T-cell (primary cell): ENCODE measurements at places on chromosomes 2 and 18. TPM values are rescaled to one million over a fixed set of nuclear protein-coding genes. Genes with fewer than 3 reads are reported as not detected.

DNA sequence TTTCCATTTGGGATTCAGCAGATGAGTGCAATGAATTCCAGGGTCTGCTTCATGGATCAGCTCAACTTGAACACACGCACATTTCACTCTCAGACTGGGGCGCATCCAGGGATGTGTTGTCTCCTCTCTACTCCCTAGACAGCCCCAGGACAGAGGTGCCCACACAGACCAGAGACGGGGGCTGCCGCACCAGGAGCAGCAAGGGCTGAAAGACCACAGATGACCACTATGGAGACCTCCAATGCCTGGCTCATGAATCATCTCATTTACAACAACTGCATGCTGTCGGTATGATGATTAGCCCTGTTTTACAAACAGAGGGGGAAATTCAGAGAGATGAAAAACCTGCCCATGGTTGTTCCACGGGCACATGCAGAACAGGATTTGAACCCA, 63.1 kb downstream of the CYP26B1 start:
- DNase-seq: no peak
- no peaks in the 10 kb centered on the region for H3K4me1 ChIP-seq
- no peaks in the 10 kb centered on the region for H3K36me3 ChIP-seq
- no peak overlapping the region for H3K27ac ChIP-seq
- H3K27me3 ChIP-seq: peaks cover 18% of the 10 kb centered on the region
- no peak overlapping the region for H3K4me3 ChIP-seq

DNA sequence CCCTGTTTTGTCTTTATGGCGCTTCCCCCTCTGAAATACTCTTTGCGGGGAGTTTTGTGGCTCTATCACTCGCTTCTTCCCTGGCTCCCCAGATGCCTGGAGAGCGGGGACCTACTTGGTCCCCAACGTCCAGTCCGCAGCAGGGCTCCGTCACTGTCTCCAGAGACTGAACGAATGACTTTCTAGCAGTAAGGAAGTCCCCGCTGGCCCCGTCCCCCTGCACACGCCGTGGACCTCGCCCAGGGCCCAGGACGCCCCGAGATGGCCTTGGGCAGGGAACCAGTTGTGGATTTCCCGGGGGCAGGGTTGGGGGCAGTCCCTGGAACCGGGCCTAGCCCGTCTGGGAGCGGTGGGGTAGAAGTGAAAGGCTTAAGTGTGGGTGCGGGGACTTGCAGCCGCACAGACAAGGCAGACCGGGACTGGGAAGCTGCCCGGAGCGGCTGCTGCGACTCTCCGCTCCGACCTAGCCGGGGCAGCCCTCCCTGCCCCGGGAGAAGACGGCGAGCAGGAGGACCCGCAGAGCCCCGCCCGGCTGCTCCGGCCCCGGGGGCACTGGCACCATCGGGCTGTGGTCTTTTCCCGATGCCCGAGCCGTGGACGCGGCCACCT, 821 bp upstream of the EPHA4 start:
- H3K4me3 ChIP-seq: peak overlapping the region; percentile 97
- H3K4me1 ChIP-seq: peaks cover 43% of the 10 kb centered on the region
- H3K27ac ChIP-seq: peak overlapping the region; percentile 18
- peaks cover 44% of the 10 kb centered on the region for H3K27me3 ChIP-seq

ACMSD gene
- 0.20 TPM for total RNA-seq

NT5DC4 gene
- total RNA-seq: not detected

PTMA gene
- total RNA-seq: 1,378 TPM

- no peaks in the 10 kb centered on the region for H3K4me1 ChIP-seq
- H3K27ac ChIP-seq: no peak overlapping the region
- H3K4me3 ChIP-seq: no peak overlapping the region
Observed at GRCh38 chr18:48891721-48892120, 59.0 kb downstream of the SMAD7 start.

VSNL1 gene
- not detected for total RNA-seq

GRCh38 chr2:126999106-126999756, 100.5 kb downstream of the TEX51 start:
- H3K27me3 ChIP-seq: no peaks in the 10 kb centered on the region
- H3K4me3 ChIP-seq: no peak overlapping the region
- H3K4me1 ChIP-seq: no peaks in the 10 kb centered on the region
- no peaks in the 10 kb centered on the region for H3K36me3 ChIP-seq
- DNase-seq: no peak
- H3K27ac ChIP-seq: no peak overlapping the region

- H3K4me3 ChIP-seq: no peak overlapping the region
- no peaks in the 10 kb centered on the region for H3K4me1 ChIP-seq
- H3K36me3 ChIP-seq: no peaks in the 10 kb centered on the region
Observed at GRCh38 chr2:231821908-231822307, 35.7 kb downstream of the COPS7B start.

LIPT1 gene
- 17.6 TPM for total RNA-seq

DNA sequence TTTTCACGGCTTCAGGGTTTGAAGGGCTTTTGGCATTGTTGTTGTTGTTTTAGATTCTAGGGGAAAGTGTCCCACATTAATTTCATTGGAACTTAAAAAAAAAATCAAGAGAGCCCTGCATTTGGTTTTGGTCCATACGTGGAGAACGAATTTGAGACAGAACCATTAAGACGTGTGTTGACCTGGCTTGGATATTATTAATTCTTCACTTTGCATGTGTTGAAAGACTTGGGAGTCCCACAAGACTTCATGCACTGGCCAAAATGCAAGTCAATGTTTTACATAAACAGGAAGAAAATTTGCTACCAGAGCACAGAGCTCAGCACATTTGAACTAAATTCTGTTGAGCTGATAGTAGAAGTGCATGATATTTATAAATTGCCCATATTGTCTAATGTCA, 761.2 kb upstream of the ACVR2A start:
- H3K4me1 ChIP-seq: no peaks in the 10 kb centered on the region
- DNase-seq: no peak
- H3K27me3 ChIP-seq: no peaks in the 10 kb centered on the region
- H3K36me3 ChIP-seq: no peaks in the 10 kb centered on the region

DNA sequence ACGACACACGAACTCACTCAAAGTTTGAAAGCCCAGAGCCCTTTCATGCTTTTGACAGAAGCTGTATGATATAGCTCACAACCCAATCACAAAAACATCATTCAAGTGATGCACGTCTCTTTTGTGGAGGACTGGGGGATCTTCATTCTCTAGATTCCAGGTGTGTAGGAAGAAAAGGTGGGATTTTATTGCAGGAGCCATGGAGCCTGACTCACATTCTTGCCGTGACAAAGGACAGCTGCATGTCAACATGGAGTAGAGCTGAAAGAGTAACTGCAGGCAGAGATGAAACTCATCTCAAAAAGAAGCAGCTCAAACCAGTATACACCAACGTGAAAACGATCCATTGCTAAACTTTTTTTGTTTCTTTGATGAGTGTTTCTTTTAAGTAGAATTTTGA, 50.9 kb upstream of the PDE1A start:
- no peaks in the 10 kb centered on the region for H3K4me1 ChIP-seq
- no peaks in the 10 kb centered on the region for H3K36me3 ChIP-seq
- H3K27me3 ChIP-seq: no peaks in the 10 kb centered on the region
- H3K27ac ChIP-seq: no peak overlapping the region
- no peak overlapping the region for H3K4me3 ChIP-seq

DNA sequence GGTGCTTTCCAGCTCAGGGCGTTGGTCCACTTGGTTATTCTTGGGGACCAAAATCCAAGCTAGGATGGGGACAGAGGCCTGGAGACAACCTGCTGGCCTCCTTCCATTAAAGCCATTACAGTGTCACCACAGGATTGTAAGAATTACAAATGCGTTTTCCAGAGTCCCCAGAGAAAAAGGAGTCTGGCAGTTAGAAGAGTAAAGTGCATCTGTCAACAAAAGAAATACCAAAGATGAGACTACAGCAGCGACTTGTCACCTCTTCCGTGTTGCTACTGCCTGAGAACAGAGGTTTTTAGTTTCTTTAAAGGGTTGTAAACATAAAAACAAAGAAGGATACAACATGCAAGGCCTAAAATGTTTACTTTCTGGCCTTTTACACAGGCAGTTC, 235.7 kb downstream of the AGAP1 start:
- DNase-seq: no peak
- no peak overlapping the region for H3K27ac ChIP-seq
- H3K36me3 ChIP-seq: no peaks in the 10 kb centered on the region
- no peaks in the 10 kb centered on the region for H3K4me1 ChIP-seq

DNA sequence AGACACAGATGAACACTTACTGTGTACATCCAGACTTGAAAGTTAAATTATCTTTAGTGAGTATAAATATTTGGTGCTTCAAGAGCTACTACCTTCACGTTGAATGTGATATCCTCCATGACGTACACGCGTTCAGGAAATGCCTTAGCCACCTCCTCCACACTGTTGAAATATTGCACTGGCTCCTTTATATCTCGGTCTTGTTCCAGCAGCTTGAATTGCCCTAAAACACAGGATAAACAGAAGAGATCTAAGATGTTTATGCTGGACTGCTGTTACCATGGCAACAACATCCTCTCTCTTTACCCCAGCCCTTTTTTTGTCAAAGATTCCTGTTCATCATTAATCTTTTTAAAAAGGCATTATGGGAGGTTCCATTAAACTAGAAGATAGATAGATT, 120.3 kb downstream of the MEP1B start:
- no peak for DNase-seq
- H3K4me1 ChIP-seq: no peaks in the 10 kb centered on the region
- H3K27ac ChIP-seq: no peak overlapping the region
- no peaks in the 10 kb centered on the region for H3K36me3 ChIP-seq
- H3K27me3 ChIP-seq: no peaks in the 10 kb centered on the region

GRCh38 chr2:33617401-33617800, 18.3 kb upstream of the FAM98A start:
- H3K27me3 ChIP-seq: no peaks in the 10 kb centered on the region
- no peak for DNase-seq
- no peak overlapping the region for H3K4me3 ChIP-seq
- H3K27ac ChIP-seq: no peak overlapping the region
- no peaks in the 10 kb centered on the region for H3K36me3 ChIP-seq

- no peak overlapping the region for H3K27ac ChIP-seq
- H3K36me3 ChIP-seq: no peaks in the 10 kb centered on the region
- DNase-seq: no peak
- H3K27me3 ChIP-seq: no peaks in the 10 kb centered on the region
- peaks cover 19% of the 10 kb centered on the region for H3K4me1 ChIP-seq
- no peak overlapping the region for H3K4me3 ChIP-seq
Observed at GRCh38 chr2:172220121-172220520, 117.4 kb upstream of the DLX2 start.

GRCh38 chr18:26335156-26335555, 108.9 kb downstream of the TAF4B start:
- no peak overlapping the region for H3K4me3 ChIP-seq
- no peak overlapping the region for H3K27ac ChIP-seq
- no peak for DNase-seq
- H3K36me3 ChIP-seq: no peaks in the 10 kb centered on the region
- H3K27me3 ChIP-seq: no peaks in the 10 kb centered on the region

- no peaks in the 10 kb centered on the region for H3K36me3 ChIP-seq
- no peaks in the 10 kb centered on the region for H3K4me1 ChIP-seq
- no peak overlapping the region for H3K27ac ChIP-seq
- H3K27me3 ChIP-seq: no peaks in the 10 kb centered on the region
- no peak for DNase-seq
Observed at GRCh38 chr18:36711813-36712444, 116.9 kb downstream of the TPGS2 start.

- H3K27me3 ChIP-seq: peaks cover 3% of the 10 kb centered on the region
- H3K4me1 ChIP-seq: no peaks in the 10 kb centered on the region
- no peak for DNase-seq
- no peak overlapping the region for H3K27ac ChIP-seq
- no peak overlapping the region for H3K4me3 ChIP-seq
Observed at GRCh38 chr2:19484736-19485135, 126.3 kb upstream of the OSR1 start.

CD8B gene
- total RNA-seq: 95.3 TPM

MYL12B gene
- total RNA-seq: 206 TPM

GRCh38 chr2:132586101-132586511, 83.9 kb downstream of the LYPD1 start:
- H3K27me3 ChIP-seq: no peaks in the 10 kb centered on the region
- no peaks in the 10 kb centered on the region for H3K36me3 ChIP-seq
- no peak for DNase-seq
- H3K4me3 ChIP-seq: no peak overlapping the region
- no peak overlapping the region for H3K27ac ChIP-seq
